Stomach (tissue), 19 donors: ENCODE measurements at places on chromosomes 6 and 20. TPM values are rescaled to one million over a fixed set of nuclear protein-coding genes. Genes with fewer than 3 reads are reported as not detected.

DNA sequence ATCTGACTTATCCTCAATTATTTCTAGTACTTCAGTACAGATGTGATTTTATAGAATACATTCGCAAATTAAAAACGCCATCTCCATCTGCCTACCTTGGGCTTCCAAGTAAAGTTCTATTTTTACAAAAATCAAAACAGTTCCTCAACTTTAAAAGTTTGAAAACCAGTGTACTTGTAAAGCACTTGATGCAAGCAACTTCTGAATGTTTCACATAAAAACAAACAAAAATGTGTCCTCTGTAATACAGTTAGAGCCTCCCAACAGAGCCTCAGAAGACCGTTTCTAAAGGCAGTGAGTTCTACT lies 384 bp upstream of the MANEA start:
- DNase-seq, result no peak

The FAM209B gene
- polyA plus RNA-seq, result 0.75 TPM

GRCh38 chr20:24605937-24606455 lies 136.6 kb downstream of the SYNDIG1 start:
- no peak for DNase-seq

The FAM83C gene
- polyA plus RNA-seq, result 6.5 TPM

The TP53TG5 gene
- polyA plus RNA-seq, result not detected
